ENCODE measurements at places on chromosomes 13 and 19.

- no peak overlapping the region for H3K27ac ChIP-seq
- H3K36me3 ChIP-seq, result no peaks in the 10 kb centered on the region
- H3K4me1 ChIP-seq, result no peaks in the 10 kb centered on the region
- no peak for DNase-seq
Measured at GRCh38 chr13:95456815-95457214, 95.7 kb upstream of the CLDN10 start.

- H3K4me1 ChIP-seq, result no peaks in the 10 kb centered on the region
- no peak for DNase-seq
- H3K27ac ChIP-seq, result no peak overlapping the region
- no peaks in the 10 kb centered on the region for H3K36me3 ChIP-seq
- H3K27me3 ChIP-seq, result no peaks in the 10 kb centered on the region
Measured at GRCh38 chr13:46659413-46660065, 106.6 kb downstream of the LRCH1 start.

- no peak overlapping the region for H3K27ac ChIP-seq
- H3K36me3 ChIP-seq, result no peaks in the 10 kb centered on the region
- H3K27me3 ChIP-seq, result no peaks in the 10 kb centered on the region
- H3K4me1 ChIP-seq, result no peaks in the 10 kb centered on the region
- no peak for DNase-seq
Measured at GRCh38 chr19:18712981-18713380, 29.5 kb downstream of the CRTC1 start.

DNA sequence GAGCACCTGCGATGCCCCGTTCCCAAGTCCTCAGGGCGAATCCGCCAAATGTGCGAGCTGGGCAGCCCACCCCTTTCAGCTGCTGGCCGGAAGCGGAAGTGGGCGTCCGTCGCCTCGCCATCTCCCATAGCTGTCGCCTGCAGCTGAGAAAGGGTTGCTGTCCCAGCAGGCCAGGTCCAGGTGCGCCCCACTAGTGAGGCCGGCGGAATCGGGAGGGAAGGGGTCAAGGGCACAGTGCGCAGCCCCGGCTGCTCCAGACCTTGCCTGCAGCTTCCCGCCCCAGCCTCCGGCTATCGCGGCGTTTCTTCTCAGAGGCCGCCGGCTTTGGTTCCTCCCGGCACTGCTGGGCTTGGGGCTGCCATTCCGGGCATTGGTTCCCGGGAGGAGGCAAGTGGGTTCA is at the start of gene ZNF177:
TSS of gene ZNF177 (plus strand) at position 109 of the 400 bp plus-strand sequence. CDS start 15,299 bp downstream, outside the sequence.
- no peaks in the 10 kb centered on the region for H3K4me1 ChIP-seq
- no peak for DNase-seq
- H3K36me3 ChIP-seq, result peaks cover 12% of the 10 kb centered on the region
- H3K27ac ChIP-seq, result no peak within 1 kb of the TSS
- no peaks in the 10 kb centered on the region for H3K27me3 ChIP-seq

DNA sequence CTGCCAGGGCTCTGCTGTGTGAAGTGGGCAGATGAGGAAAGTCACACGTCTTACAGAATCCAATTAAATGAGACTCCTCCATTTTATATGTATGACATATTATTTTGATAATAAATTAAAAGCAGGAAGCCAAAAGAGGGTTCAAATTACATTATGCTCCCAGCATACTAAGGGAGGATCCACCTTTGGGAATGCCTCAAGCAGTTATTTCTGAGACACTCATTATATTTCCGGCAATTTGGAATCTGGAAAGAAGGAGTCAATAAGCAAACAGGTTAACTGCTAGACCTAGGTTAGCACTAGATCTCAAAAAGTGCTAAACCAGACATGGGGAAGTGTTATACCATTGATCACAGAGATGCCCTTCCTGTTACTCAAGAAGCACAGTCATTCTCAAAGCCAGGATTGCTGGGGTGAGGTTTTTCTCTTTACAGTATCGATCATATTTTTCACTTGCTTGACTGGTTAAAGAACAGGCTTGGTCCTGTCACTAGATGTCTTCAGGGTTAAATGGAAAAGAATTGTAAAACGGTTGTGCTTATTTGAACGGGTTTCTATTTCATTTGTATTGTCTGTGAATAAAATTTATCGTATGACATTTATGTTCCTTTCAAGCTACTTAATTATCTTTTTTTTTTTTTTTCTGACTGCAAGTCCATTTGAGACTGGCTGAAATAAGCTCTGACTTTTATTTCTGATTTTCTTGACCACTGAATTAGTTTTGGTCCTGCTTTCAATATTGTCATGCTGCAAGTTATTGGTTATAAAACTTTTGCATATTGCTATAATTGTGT is 523.2 kb downstream of the KLF12 start:
- no peaks in the 10 kb centered on the region for H3K4me1 ChIP-seq
- no peaks in the 10 kb centered on the region for H3K36me3 ChIP-seq
- DNase-seq, result no peak
- no peaks in the 10 kb centered on the region for H3K27me3 ChIP-seq
- H3K4me3 ChIP-seq, result no peak overlapping the region
- no peak overlapping the region for H3K27ac ChIP-seq

- no peaks in the 10 kb centered on the region for H3K36me3 ChIP-seq
- no peaks in the 10 kb centered on the region for H3K27me3 ChIP-seq
- no peak overlapping the region for H3K4me3 ChIP-seq
- DNase-seq, result no peak
Measured at GRCh38 chr13:104043184-104043583, 977.0 kb upstream of the SLC10A2 start.

DNA sequence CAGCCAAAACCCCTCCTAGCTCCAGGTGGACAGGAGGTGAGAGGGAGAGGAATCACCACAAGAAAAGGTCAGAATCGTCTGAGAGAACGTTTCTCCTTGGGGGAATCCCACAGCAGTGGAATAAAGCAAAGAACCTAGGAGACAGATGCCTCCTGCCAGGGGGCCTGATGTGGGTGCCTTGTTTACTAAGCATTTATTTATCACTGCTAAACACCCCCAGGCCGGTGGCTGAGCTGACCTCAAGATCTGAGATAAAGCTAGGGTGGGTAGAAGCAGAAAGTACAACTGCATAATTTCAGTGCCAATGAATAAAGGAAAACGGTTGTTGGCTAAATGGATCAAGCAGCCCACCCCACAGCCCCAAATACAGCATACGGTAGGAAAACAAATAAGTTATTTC is 33.9 kb upstream of the ATP11A start:
- no peak overlapping the region for H3K4me3 ChIP-seq
- H3K27me3 ChIP-seq, result no peaks in the 10 kb centered on the region
- no peak overlapping the region for H3K27ac ChIP-seq
- H3K4me1 ChIP-seq, result no peaks in the 10 kb centered on the region

DNA sequence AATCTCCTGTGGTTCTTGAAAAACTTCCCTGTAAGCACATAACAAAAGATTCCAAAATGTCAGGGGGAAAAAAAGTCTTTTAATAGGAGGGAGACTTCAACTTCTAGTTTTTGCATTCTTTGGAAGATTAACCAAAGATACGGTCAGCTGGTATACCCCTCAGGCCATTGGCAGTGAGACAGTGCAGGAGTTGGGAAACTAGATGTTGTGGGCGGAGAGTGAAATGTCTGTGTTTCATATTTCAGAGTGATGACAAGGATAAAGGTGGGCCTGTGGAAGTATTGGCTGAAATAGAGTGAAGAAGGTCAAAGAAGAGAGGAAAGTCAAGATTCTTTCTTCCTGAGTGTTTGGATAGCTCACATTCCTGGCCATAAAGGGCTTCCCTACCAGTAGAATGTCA is 40.8 kb downstream of the CYP2B6 start:
- H3K27me3 ChIP-seq, result no peaks in the 10 kb centered on the region
- H3K4me3 ChIP-seq, result no peak overlapping the region
- DNase-seq, result no peak
- no peaks in the 10 kb centered on the region for H3K36me3 ChIP-seq
- H3K27ac ChIP-seq, result no peak overlapping the region
- no peaks in the 10 kb centered on the region for H3K4me1 ChIP-seq

- no peak overlapping the region for H3K4me3 ChIP-seq
- H3K27ac ChIP-seq, result no peak overlapping the region
- no peaks in the 10 kb centered on the region for H3K4me1 ChIP-seq
- H3K36me3 ChIP-seq, result peaks cover 5% of the 10 kb centered on the region
- DNase-seq, result no peak
Measured at GRCh38 chr19:16227837-16228636, 30.3 kb downstream of the AP1M1 start.

DNA sequence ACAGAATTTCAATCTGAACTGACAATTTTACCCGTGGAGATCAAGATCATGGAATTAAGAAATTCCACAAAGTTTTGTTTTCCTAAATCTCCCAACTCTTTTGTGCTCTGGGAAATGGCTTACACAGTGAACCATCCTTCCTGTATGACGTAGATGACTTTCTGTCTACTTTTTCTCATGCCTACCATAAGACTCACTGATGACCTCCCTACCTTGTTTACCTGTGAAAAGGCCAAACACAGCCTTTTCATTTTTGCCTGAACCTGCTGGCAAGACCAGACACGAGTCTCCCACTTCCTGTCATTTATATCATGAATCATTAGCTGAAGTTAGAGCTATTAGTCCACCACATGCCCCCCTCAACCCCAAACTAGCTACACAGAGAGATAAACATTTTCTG is 4.6 kb upstream of the KBTBD6 start:
- no peaks in the 10 kb centered on the region for H3K27me3 ChIP-seq
- no peak for DNase-seq
- H3K27ac ChIP-seq, result no peak overlapping the region
- no peaks in the 10 kb centered on the region for H3K36me3 ChIP-seq
- H3K4me1 ChIP-seq, result peaks cover 12% of the 10 kb centered on the region

GRCh38 chr13:102141625-102142472 is 260.0 kb downstream of the FGF14 start:
- no peaks in the 10 kb centered on the region for H3K27me3 ChIP-seq
- H3K27ac ChIP-seq, result no peak overlapping the region
- no peaks in the 10 kb centered on the region for H3K36me3 ChIP-seq

DNA sequence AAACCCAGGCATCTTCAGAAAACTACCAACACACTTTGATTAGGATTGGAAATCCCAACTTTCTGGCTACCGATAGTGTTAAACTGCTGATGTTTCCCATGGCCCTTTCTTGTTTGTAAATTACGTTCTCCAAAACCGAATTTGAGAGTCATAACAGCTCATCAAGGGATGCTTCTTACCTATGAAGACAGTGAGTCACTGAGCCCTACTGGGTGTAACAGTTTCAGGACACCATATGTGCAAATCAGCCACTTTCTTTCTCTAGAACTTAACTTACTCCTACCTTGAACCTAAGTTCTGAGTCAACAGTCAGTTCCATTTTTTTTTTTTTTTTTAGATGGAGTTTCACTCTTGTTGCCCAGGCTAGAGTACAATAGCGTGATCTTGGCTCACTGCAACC is 410.1 kb upstream of the TSHZ3 start:
- no peak for DNase-seq
- H3K4me1 ChIP-seq, result no peaks in the 10 kb centered on the region
- no peaks in the 10 kb centered on the region for H3K36me3 ChIP-seq
- no peaks in the 10 kb centered on the region for H3K27me3 ChIP-seq
- H3K4me3 ChIP-seq, result no peak overlapping the region

- H3K4me3 ChIP-seq, result no peak overlapping the region
- no peaks in the 10 kb centered on the region for H3K27me3 ChIP-seq
Measured at GRCh38 chr13:31895691-31896090, 135.9 kb upstream of the FRY start.

DNA sequence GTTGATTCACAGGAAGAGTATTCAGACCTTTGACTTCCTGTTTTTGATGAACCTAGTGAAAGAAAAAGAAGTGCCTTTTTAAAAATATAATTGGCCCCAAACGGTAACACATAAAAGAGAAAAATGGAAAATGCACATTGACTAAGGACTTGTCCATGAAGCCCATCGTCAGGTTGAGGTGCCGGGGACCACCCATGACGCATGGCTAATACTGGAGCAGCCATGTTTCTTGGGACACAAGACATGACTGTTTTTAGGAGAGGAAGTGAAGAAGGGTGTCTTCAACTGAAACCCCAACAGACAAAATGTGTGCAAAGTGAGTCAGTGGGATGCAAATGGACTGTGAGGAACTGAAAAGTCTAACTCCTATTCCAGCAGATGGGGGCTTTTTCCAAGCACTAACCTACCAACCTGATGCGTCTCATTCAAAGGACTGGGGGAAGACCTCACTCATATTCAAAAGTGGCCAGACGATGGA is 459.4 kb downstream of the FOXO1 start:
- no peaks in the 10 kb centered on the region for H3K27me3 ChIP-seq
- H3K36me3 ChIP-seq, result no peaks in the 10 kb centered on the region
- peaks cover 22% of the 10 kb centered on the region for H3K4me1 ChIP-seq
- DNase-seq, result peak; percentile 66

DNA sequence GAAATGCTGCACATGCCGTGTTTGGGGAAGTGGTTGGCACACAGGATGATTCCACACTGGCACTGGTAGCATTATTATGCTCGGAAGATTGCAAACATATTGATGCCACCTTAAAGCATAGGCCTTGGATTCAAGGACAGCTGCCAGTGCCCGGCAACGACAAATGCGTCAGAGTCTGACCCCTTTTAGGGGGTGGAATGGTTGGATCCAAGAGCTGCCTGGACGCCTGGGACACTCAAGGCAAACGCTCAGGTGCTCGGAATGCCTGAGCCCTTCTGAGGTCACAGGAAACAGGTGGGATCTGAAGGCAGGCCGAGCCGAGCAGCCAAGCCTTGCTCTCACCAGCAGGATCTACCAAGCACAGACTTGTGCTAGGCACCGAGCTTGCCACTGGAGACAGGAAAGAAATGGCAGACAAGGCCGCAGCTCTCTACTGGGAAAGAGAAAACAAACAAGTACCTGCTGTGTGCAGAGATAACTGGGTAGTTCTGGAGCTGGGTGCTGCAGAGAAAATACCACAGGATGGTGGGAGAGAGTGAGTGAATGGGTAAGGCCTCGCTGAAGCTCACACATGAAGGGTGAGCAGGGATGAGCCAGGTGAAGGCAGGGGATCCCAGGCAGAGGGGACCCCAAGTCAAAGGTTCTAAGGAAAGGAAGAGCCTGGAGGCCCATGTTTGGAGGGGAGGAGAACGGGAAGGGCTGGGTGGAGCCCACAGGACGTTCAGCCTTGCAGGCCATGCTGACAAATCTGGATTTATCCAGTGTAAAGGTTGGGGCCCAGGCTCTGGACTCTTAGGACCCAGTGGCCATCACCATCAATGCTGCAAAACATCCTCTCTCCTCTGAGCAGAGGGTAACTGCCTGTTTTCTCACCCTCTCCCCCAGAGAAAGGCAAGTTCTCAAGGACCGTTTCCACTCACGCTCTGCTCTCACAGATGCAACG is 9.2 kb downstream of the RANBP3 start:
- no peaks in the 10 kb centered on the region for H3K27me3 ChIP-seq
- H3K4me1 ChIP-seq, result peaks cover 30% of the 10 kb centered on the region
- H3K36me3 ChIP-seq, result peaks cover 4% of the 10 kb centered on the region
- no peak overlapping the region for H3K4me3 ChIP-seq

- no peak for DNase-seq
- H3K36me3 ChIP-seq, result no peaks in the 10 kb centered on the region
- H3K4me1 ChIP-seq, result peaks cover 5% of the 10 kb centered on the region
- no peak overlapping the region for H3K27ac ChIP-seq
Measured at GRCh38 chr13:59801107-59801880, 362.4 kb downstream of the DIAPH3 start.

DNA sequence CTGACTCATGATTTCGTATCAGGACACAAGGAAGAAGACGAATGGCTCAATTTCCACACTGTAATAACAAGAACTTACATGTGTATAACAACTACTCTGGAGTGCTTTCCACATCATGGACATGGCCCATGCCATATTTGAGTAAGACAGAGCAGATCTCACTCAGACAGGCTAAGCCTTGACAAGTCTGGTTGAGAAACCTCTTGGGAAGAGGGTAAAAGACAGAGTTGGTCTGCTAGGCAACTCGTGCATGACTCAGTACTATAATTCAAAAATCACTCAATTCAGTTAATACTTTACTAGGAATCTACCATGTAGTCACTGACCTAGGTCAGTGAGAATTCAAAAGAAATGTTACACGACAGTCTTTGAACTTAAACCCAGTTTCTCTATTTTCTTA is 5.7 kb upstream of the THSD1 start:
- no peak overlapping the region for H3K4me3 ChIP-seq
- H3K27me3 ChIP-seq, result no peaks in the 10 kb centered on the region
- DNase-seq, result no peak
- no peak overlapping the region for H3K27ac ChIP-seq
